GM04504 (cell line): ENCODE measurements at places on chromosomes 13 and 19.

GRCh38 chr19:17499648-17500446 lies 11.6 kb upstream of the PGLS start:
- no peak for DNase-seq

GRCh38 chr13:78326633-78327032 lies 276.7 kb downstream of the POU4F1 start:
- no peak for DNase-seq

- no peak for DNase-seq
Measured at GRCh38 chr19:51009061-51009891, 7.9 kb upstream of the KLK8 start.

- no peak for DNase-seq
Measured at GRCh38 chr19:32971012-32971595, 654 bp downstream of the CEP89 start.

- DNase-seq = no peak
Measured at GRCh38 chr13:29509999-29510589, 85.4 kb downstream of the SLC7A1 start.

GRCh38 chr19:14479309-14479974 lies 4.3 kb upstream of the PTGER1 start:
- DNase-seq = no peak

DNA sequence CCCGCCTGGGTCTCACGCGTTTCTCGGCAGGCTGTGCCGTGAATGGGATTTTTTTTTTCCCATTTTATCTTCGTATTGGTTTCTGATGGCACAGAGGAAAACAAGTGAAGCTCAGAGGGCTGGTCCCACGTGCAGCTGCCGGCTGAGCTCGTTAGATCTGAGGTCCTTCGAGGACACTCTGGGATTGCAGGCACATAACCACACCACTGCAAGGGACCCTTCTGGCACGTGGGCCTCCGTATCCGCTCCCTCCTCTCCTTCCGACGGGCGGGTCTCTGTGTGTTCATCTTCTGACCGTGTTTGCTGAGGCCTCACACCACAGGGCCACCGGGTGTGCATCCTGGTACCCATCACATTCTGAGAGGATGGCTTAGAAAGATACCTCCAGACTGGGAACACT lies 16.6 kb downstream of the CFD start:
- DNase-seq = no peak

DNA sequence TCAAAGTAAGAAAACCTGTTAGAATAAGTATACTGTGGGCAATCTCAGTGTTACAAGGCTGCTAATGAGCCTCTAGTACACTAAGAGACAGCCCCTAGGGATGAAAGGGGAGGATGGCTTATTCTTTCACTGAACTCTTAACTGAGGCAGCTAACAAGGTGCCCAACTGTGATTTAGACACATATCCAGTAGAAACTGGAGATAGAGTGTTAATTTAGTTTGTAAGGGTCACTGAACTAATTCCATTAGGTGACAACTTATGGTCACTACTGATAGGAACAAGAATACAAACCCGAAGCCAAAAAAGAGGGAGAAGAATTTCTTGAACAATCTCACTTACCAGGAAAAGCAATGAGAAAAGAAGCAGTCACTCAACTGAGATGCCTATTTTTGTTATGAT lies 1010.6 kb downstream of the PCDH9 start:
- no peak for DNase-seq

GRCh38 chr19:3785938-3786824 lies at the start of gene MATK:
MATK (minus strand) TSS chr19:3786381; CDS start chr19:3785135, 1,246 bp downstream.
- DNase-seq = no peak

DNA sequence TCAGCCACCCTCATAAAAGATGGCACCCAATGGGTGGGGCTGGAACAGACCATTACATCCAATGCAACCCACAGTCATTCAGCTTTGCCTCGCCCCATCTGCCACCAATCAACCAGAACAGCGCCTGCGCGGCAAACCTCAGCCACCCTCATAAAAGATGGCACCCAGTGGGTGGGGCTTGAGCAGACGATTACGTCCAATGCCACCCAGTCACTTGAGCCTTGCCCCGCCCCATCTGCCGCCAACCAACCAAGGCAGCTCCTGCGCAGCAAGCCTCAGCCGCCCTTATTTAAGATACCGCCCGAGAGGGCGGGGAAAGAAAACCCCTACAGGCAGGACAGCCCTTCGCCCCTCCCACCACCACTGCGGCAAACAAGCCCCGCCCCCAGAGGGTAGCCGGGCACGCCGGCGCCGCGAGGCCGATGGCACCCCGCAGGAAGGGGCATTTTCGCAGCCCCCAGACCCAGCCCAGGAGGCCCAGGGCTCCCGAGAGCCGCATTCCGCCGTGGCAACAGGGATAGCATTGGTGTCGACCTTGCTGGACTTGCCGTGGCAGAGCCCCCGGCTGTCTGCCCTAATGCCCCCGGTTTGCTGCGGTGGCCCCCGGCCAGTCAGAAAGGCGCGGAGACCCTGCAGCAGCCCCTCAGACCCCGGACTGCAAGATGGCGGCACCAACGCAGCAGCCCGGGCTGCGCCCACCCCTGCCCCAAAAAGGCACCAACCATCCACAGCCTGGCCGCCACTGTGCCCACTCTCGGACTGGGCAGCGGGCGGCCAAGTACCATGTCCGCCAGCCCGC lies 675 bp downstream of the PEG3 start:
- no peak for DNase-seq

- DNase-seq = no peak
Measured at GRCh38 chr13:73580513-73581267, 521.9 kb downstream of the KLF5 start.

GRCh38 chr19:49809160-49809940 lies 3.7 kb downstream of the FUZ start:
- no peak for DNase-seq

- no peak for DNase-seq
Measured at GRCh38 chr13:110642291-110642981, 27.1 kb downstream of the NAXD start.

GRCh38 chr13:107475753-107476453 lies 739.4 kb downstream of the LIG4 start:
- peak; percentile 43 for DNase-seq
